Bone marrow (tissue), 2 donors: ENCODE measurements at places on chromosomes 11 and 22.

DNA sequence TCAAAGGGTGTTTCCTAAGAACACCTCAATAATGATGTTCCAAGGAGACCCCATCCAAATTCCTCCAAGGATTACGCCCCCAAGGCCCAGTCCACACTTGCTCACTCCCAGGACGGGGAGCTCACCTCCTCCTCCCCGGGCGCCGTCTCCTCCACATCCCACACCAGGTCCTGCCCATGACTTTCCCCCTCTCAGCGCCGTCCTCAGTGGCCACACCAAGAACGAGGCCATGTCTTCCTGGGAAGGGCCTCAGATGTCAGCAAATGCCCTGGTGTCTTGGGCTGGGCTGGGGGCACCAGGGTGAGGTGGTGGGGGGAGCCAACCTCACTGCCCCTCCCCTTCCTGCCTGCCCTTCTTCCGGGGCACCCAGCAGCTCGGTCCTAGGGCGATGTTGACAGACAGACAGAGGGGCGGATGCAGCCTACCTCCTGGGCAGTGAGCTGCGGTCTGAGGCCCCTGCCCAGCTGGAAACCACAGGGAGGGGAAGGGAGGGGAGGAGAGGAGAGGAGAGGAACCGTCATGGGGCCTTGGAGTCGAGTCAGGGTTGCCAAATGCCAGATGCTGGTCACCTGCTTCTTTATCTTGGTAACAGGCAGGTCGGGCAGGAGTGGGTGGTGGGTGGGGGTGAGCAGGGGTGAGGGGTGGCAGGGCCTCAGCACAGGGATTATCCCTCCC lies at the start of the genes C11orf21 and TSPAN32:
C11orf21 (minus strand) TSS at position 288 of the 675 bp plus-strand sequence; CDS start at position 178, 110 bp downstream.
TSPAN32 (plus strand) TSS at position 383 of the 675 bp plus-strand sequence; CDS start at position 520, 137 bp downstream.
- peak; percentile 53 for DNase-seq

DNA sequence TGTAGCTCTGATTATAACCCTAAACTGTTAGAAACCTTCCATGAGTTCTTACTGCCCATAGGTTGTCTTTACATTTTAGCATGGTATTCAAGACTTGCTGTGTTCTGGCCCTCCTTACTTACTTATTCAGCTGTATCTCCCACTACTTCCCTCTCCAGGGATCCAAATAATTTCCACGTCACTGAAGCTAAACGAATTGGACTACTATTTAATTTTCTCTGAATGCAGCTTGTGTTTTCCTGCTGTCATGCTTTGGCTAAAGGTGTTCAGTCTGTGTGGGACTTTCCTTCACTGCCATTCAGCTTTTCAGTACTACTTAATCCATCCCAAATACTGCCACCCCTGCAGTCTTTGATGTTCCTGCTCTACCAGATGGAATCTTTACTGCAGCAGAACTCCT lies 88.3 kb downstream of the UVRAG start:
- no peak for DNase-seq

- DNase-seq, result no peak
Measured at GRCh38 chr11:107473792-107474191, 16.2 kb upstream of the CWF19L2 start.

GRCh38 chr22:20437613-20438426 lies at the start of gene SCARF2:
SCARF2 (minus strand) TSS chr22:20437825; CDS start chr22:20437754, 71 bp downstream.
- no peak for DNase-seq

- DNase-seq, result no peak
Measured at GRCh38 chr11:1368966-1369365, 20.8 kb upstream of the BRSK2 start.

DNA sequence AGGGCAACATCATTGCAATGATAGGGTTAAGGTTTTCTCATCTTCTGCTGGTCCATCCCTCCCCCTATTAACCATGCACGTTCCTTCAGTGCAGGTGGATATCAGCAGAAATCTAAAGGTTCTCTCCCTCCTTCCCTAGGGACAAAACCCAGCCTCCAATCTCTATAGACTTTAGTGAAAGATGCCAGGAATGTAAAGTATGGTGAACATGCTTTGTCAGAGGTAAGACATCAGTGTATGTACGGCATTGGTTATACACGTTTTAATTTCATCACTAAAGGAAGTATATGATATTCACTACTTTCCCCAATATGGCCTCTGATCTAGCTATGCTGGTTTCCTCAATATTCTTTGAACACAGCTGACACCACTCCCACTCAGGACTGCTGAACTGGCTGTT lies 81.2 kb upstream of the LDLRAD3 start:
- DNase-seq, result no peak

GRCh38 chr11:33383075-33383919 lies 126.1 kb downstream of the HIPK3 start:
- DNase-seq, result no peak

DNA sequence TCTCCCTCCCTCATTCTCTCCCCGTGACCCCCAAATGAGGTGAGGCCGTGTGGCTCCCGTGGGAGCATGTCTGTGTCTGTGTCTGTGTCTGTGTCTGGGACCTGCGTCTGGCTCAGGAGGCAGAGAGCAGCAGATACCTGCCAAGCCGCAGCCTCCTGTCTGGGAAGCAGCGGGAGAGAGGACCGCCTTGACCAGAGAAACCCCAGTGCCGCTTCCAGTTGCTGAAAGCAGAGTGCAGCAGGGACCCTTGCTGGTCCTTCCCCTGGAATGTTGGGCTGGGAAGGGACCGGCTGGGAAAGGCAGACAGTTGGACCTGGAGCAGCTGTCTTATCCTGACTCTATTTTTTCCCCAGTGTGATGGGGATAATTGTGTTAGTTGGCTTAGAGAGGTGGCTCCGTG lies 525 bp downstream of the CSDC2 start:
- DNase-seq, result no peak

DNA sequence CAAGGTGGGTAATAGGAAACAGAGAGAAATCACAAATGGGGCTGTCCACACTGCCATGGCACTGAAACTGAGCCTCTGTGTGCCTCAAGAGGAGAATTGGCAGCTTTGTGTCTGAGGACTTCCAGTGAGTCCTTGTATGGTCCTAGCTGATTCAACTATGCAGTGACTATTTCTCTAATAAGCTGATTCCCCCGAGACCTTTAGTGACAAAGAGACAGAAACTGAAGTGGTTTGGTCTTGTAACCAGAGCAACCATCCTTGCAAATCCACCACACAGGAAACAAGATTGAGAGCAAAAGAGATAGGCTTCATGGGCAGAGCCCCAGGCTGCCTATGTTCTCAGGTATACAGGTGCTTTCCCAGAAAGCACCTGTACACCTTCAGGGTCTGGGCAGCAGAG lies 1038.5 kb downstream of the NTM start:
- DNase-seq, result no peak
